Vagina (tissue), 2 donors: ENCODE measurements at places on chromosomes 13 and 19.

GRCh38 chr13:99382428-99383133, 75.4 kb upstream of the GPR183 start:
- peak; percentile 62 for DNase-seq

DNA sequence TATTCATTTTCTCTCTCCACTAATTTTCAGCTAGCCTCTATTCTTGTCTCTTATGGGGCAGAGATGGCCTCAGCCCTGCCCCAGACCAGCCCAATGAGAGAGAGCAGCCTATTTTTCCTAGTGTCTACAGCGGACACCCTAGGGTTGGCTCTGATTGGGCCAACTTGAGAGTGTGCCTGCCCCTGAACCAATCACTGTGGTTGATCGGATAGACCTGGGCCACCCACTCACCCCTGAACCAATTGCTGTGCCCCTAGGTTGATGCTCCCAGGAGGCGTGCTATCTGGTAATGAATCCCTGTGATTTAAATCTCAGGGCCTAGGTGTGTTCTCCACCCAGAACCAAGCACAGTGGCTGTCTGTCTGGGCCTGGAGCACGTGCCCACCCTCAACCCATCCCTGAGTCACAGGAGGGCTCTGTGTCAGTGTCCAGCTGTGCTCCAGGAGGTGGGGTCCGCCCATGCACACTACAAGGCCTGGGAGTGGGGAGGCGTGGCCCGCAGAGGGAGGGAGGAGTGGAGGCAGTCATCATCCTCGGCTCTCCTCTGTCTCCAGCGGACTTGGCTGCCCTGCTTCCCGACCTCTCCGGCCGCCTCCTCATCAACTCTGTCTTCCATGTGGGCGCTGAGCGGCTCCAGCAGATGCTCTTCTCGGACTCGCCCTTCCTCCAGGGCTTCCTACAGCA, 14.9 kb upstream of the SCN1B start:
- DNase-seq, result no peak

GRCh38 chr19:6532244-6532999, 1.6 kb downstream of the TNFSF9 start:
- no peak for DNase-seq

DNA sequence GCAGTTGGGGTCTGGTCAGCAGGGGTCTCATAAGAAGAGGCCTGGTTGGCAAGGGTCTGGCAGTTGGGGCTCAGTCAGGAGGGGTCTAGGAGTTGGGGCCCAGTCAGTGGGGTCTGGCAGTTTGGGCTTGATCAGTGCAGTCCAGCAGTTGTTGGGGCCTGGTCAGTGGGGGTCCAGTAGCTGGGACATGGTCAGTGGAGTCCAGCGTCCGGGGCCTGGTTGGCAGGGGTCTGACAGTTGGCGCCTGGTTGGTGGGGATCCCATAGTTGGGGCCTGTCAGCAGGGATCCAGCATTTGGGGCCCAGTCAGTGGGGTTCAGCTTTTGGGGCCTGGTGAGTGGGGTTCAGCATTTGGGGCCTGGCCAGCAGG, 60.5 kb upstream of the TPM4 start:
- DNase-seq, result no peak

DNA sequence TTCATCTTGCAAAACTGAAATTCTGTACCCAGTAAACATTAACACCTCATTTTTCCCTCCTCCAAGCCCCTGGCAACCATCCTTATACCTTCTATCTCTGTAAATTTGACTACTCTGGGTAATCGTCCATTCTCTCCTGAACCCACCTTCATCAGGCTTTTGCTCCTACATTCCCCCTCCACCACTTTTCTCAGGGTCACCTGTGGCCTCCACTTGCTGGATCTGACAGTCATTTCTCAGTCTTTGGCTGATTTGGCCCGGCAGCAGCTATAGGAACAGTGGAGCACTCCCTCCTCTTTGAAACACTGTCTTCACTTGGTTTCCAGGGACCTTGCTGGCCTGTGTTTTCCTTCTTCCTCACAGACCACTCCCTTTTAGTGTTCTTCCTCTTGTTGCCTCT, 83.5 kb downstream of the LRCH1 start:
- DNase-seq, result no peak

- DNase-seq, result no peak
Observed at GRCh38 chr13:109281903-109282635, 504.3 kb downstream of the IRS2 start.

- no peak for DNase-seq
Observed at GRCh38 chr19:38234615-38235014, 10.6 kb upstream of the DPF1 start.

DNA sequence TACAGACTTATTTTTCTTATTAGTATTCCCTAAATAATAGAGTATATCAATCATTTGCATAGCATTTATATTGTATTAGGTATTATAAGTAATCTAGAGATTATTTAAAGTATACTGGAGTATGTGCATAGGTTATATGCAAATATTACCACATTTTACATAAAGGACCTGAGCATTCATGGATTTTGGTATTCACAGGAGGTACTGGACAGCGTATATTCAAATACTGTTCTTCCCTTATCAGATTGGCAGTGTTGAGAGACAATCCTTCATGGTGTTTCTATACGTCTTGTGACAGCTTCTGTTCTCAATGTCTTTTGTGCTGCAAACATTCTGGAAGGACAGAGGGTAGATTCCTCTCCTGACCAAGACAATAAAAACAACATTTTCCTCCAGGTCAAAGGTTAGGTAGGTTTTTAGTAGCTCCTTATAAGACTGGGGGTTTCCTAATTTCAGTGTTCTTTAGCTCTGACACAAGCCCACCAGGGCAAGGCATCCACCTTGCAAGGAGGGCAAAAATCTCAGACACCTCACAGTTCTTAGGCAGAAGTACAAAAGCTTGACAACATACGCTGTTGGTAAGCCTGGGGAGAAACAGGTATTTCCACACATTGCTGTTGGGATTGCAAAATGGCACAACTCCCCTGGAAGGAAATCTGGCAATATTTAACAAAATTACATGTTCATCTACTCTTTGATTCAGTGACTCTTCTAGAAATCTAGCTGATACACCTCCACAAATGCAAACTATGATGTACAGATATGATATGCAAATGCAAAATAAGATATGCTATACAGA, 20.6 kb upstream of the PCCA start:
- DNase-seq, result no peak
